ENCODE measurements at places on chromosomes 1 and 21.

- DNase-seq: no peak
Measured at GRCh38 chr1:1089731-1090423, 15.8 kb upstream of the RNF223 start.

GRCh38 chr1:163863731-163864130 lies 542.0 kb downstream of the NUF2 start:
- no peak for DNase-seq

GRCh38 chr1:240800291-240800690 lies 188.3 kb upstream of the GREM2 start:
- DNase-seq: no peak

DNA sequence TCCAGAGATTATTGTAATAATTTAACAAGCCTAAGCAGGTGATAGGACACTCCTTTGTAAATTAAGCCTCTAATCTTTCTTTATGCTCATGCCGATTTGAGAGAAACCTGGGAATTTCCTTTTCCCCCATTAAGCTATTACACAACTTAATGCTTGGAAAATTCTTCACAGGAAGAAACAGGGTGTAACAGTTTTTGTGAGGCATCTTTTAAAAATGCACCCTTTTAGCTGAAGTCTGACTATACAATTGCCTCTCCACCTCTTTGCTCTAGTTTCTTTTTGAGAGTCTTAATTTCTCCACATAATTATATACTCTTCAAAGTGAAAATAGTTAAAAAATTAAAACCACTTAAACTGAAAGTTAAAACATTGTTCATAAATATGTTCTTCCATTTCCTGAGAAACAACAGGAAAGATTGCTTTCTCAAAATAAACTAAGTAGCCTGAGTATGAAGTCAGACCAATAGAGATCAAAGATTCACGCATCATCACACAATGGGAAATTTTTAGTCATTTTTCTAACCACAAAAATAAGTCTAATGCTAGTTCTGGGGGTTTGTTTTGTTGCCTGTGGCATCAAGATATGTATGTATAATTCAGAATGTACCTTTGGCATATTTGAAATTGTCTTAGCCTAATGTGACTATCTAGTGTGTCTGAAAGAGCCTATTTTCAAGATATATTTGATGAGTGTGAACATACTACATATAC lies 34.7 kb downstream of the LRRC8D start:
- DNase-seq: peak; percentile 41

All from RCC 7860 (cell line).